ENCODE measurements at places on chromosomes 4 and X.

DNA sequence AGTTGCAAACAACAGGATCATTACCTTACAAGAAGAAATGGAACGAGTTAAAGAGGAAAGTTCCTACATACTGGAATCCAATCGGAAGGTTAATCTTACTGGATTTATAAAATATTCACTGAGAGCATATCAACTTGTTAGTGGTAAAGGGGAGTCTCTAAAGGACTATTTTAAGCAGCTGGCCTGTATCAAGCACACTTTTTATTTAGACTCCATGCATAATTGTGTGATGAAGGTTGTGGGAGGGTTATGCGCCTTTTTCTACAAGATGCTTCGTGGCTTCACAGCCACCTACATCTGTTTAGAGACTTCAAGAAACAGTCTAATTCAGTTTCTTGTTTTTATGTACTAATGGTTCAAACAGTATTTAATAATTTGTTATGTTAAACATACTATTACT, 56.6 kb downstream of the GRSF1 start:
- DNase-seq = no peak

DNA sequence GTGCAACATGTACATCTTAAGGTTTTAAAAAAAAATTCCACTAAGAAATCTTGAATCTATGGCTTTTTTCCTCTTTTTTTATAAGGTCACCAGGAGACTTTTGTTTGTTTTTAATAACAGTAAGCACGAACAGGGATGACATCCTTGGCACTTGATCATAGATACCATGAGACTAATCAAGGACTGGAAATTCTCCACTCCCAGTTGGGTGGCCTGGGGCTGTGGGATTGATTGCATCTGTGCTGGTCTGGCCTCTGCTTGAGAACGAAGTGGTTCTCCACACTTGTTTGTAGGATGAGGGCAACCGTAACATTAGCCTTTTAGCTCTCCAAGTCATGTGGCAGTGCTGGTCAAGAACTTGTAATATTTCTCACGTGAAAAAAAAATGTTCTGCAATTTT, 35.4 kb downstream of the SNX25 start:
- DNase-seq = no peak

- peak; percentile 45 for DNase-seq
These were observed 40.7 kb downstream of the ANXA3 start for GRCh38 chr4:78592088-78592783.

GRCh38 chr4:128424527-128425497, 137.2 kb upstream of the PGRMC2 start:
- DNase-seq = no peak

- DNase-seq = no peak
These were observed 819.6 kb upstream of the EPHA5 start for GRCh38 chr4:66489783-66490452.

DNA sequence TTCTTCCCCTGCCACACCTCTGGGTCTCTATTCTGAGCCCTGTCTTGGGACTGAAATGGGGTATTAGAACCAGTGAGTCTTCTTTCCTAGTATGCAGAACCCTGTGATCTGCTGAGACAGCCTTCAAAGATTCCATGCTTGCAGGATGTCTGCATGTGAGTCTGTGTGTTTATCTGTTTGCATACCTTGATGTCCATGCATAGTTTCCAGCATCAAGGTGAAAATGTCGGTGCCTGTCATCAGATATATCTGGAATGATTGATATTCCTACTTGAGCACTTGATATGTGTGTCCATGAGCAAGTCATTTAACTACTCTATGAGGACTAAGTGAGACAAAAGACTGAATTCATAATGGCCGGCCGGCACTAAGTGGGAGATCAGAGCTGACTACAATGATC, 117.0 kb upstream of the HS3ST1 start:
- no peak for DNase-seq

- DNase-seq = no peak
These were observed 28.5 kb downstream of the MSN start for GRCh38 chrX:65695849-65696449.

DNA sequence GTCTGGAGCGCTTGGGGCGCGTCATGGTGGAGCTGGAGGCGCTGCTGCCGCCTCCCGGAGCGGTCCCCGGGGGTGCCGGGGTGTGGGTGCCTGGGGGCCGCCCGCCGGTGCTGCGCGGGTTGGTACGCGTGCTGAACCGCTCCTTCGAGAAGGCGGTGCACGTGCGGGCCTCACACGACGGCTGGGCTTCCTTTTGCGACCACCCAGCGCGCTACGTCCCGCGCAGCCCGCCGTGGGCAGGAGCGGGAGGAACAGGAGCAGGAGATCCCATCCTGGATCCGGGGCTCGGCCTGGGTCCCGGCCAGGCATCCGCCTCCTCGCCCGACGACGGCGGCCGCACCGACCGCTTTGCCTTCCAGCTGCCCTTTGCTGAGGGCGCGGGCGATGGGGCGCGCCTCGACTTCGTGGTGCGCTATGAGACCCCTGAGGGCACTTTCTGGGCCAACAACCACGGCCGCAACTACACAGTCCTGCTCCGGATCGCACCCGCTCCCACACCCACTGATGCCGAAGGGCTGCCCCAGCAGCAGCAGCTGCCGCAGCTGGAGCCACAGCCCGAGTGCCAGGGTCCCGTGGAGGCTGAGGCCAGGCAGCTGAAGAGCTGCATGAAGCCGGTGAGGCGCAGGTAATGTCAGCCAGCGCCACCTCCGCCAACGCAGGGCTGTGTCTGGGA, 792 bp downstream of the PPP1R3F start:
- no peak for DNase-seq

- DNase-seq = no peak
These were observed 1180.2 kb downstream of the RAPGEF2 start for GRCh38 chr4:160283081-160283480.

- DNase-seq = no peak
These were observed 88.5 kb downstream of the MTMR1 start for GRCh38 chrX:150781677-150782076.

DNA sequence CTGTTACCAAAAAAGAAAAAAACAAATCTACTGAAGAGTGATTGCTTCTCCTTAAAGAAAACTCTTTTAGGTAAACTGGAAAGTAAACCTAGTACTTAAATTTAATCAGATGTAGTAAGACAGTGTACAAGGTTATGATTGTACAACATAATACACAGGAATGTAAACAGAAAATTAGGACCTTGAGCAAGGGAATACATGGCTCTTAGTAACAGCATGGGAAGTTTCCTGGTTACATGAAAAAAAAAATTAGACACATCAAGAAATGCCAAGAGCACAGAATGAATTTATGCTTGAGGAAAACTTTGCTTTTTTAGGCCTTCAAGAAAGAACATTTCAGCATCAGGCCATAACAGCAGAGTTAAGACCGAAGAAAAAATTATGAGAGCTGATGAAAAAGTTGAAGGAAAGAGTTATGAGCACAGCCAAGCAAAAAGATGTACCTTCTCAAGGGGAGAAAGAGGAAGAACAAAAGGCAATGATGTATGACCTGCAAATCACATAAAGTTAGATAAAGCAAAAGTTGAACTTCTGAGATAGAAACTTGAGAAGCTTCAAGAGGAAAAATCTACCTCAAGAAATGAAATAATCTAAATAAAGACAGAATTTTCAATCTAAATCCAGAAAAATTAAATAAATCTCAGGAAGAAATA, 311.6 kb downstream of the GALNTL6 start:
- DNase-seq = no peak

GRCh38 chr4:173074501-173074946, 94.1 kb upstream of the GALNT7 start:
- no peak for DNase-seq

Measured in DND-41 (cell line).